Central memory CD4-positive, alpha-beta T cell (primary cell): ENCODE measurements at places on chromosomes 2 and 18.

DNA sequence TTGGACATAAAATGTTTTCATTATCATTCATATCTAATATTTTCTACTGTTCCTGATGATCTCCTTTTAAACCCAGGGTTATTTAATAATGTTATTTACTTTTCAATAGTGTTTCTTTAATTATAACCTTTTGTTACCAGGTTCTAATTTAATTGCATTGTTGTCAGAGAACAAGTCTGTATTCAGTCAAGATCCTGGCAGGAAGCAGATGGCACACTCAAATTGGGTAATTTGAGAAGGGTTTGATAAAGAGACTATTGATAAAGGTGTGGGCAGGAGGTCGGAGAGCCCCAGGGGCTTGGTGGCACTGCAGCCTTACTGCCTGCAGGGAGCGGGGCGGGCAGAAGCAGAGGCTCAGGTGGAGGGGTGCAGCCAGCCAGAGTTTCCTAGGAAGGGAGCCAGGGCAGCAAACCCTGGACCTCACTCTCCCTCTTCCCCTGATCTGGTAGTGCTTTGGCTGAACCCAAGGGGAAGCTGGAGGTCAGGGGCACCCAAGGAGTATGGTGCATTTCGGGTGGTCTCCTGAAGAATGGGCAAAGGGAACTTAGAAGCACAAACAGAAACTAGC lies 2.3 kb upstream of the KIF1A start:
- no peak for DNase-seq

DNA sequence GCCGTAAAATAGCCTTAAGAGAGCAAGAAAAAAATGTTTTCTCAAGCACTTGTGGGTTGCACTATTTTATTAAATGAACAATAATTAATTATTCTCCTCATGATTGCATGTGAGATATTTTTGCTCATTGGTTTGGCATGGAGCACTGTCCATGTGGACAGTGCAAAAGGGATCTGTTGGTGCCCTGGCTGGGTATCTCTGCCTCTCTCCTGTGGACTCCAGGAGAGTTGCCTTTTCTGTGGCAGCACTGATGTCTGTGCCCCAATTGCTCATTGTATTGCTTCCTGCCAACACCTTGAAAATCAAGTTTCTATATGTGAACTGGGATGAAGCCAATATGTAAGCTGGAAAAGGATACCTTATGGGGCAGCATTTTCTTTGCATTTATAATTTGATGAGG lies 131.7 kb downstream of the SETBP1 start:
- no peak for DNase-seq

DNA sequence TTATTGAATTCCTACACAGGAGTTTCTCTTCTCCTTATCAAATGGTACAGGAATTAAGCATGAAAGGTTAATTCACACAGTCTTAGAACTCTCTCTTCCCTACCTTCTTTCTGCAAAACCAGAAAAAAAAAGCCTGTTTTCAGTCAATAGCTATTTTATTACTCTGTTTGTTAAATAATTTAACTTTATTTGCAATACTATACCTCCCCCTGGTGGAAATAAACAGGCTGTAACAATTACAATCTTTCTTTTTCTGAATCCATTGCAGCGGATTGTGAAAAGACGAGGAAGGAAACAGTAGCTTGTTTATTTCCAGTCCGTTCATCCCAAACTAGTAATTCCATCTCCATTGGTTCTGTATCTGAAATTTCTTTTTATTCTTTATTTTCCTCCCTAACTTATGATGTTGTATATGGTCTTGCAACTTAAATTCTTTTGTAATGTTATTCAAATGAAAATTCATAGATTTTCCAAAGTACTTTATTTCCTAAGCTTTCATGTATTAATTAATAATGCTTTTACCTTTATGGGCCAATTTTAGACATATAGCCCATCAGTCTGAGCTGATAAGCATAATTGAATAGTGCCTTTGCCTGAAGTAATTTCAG lies 165.2 kb downstream of the SH3BP4 start:
- DNase-seq: no peak

GRCh38 chr2:131026919-131027318 lies 66.3 kb downstream of the FAM168B start:
- DNase-seq: no peak

GRCh38 chr2:20569464-20570223 lies 81.3 kb downstream of the HS1BP3 start:
- DNase-seq: no peak

GRCh38 chr18:79914614-79915160 lies 36.8 kb downstream of the SLC66A2 start:
- DNase-seq: no peak

DNA sequence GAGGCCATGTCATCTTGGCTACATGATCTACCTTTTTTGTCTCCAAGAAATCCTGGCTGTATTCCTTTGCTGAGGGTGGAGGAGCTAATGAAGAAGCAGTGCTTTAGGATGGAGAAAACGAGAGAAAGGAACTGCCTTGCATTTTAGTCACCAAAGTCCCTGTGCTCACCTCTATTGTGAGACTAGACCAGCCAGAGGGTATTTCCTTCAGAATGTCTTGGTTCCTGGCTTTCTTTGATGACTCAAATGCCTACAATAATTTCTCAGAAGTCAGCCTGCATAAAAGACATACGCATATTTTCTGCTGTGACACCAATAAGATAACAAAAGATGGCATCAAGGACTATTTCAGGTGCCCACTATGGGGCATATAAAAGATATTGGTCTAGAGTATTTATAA lies 10.8 kb downstream of the SF3B6 start:
- no peak for DNase-seq
